Astrocyte of the cerebellum (primary cell): ENCODE measurements at places on chromosomes 12 and 14.

DNA sequence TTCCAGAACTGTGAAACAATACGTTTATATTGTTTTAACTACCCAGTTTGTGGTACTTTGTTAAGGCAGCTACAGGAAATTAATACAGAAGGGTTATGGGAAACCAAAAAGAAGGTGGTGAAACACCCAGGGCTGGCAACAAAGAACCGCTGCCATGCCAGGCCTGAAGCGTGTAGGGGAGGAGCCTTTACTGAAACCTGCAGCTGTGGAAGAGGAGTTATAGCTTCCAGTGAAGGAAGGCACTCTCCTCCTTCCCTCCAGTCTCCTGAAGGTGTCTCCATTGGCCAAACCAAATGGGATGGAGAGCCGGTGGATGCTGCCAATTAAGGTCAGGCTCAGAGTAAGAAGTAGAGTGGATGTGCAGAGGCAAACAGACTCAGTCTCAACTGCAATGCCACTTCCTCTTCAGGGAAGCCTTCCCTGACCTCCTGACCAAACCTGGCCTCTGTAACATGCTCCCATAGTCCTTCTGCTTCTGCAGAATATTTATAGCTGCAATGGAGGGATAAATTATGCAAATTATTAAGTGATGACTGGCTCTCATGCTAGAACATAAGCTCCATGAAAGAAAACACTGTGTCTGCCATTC lies 168.3 kb downstream of the DAD1 start:
- no peak for DNase-seq

DNA sequence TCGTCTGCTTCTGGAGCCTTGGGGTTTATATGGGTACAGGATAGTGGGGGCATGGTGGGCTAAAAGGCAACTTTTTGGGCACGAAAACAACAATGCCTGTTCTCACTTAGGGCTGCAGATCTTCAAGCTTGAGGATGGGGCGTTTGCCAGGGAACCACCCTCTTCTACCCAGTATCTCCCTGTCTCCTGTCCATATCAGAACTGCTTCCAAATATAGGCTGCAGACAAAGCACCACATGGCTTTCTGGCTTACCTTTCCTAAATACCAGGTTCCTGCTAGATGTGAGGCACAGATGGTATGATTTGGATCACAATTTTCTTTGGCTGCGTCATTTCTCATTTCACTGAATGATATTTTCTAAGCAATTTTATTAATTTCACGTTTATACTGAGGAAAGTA lies 70.4 kb downstream of the CMAS start:
- DNase-seq = no peak

DNA sequence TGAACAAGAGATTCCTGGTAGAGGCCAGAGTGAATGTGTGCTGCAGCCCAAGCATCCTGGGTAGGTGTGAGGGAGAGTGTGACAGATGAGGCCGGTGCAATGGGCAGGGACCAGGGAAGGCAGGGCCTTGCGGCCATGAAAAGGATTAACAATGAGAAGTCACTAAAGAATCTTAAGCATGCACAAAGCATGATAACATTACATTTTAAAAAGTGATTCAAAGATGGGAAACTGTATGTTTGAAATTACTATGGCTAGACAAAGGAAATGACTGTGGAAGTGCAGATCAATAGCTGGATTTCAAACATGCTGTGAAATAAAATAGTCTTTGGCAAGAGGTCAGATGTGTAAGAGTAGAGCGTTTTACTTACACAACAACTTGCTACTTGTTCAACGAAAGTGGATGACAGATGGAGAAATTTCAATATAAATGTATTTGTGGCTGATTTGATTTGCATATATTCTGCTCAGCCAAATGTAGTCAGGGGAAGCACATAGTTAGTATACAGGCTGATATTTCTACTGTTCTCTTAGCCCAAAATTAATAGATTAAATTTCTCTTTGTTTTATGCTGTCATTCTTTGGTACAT lies 175.5 kb downstream of the CCDC59 start:
- peak; percentile 81 for DNase-seq

DNA sequence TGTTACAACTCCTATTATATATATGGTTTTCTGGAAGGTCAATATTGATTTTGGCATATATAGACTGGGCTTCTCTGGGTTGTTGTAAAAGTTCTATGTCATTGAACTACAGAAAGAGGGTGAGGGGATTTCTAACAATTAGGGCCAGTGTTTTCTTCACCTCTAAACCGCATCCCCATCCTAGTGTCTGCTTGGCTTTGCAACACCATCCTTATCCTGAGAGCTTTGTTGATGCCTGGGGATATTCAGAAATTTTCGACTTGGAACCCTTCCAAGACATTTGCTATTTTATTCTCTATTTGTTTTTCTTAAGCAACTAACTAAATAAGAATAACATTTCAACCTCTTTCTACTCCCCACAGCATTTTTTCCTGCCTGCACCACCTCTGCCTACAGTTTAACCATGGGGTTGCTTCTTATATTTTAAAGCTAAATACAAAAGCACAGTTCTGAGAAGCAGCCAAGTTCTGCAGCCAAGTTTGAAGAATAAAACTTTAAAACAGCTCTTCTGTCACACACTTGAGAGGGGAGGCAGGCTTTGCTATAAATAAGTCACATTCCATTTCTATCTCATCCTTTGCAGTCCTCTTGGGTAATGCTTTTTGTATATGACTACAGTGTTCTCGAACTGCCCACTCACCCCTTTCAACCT lies 53.4 kb downstream of the RGS6 start:
- no peak for DNase-seq

DNA sequence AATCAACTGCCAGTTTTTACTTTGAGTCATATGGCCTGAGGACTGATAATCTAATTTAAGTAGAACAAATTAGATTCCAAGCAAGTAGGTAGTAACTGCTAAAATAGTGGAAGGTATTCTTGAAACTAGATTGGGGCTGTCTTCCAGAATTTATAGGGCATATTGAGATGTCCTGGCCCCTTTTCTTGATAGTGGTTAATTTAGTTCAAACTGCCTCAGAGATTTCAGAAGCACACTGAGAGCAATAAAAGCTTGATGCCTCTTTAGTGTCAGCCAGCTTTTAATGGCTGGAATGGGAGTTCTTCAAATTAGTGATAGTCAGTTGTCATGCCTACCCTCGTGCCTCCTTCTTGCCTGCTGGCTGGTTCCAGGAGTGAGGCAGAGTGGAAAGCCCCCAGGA lies 120.5 kb downstream of the AKAP6 start:
- no peak for DNase-seq

DNA sequence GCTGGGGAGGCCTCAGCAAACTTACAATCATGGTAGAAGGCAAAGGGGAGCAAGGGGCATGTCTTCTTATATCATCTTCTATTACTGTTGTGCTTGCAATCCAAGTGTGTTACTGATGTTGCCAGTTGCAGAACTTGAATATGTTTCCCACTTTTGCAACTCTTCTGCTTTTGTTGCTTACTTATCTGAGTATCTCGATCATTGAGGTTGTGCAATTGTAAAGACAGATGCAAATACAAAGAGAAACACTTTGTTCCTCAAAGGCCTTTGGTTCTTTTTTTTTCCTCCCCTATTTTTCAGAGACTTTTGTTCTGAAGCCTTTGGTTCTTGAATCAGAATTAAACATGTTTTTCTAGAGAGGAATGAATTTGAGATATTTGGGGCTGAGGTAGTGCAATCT lies 3.7 kb upstream of the COX8C start:
- no peak for DNase-seq
